ENCODE measurements at places on chromosomes 5 and 9. TPM values are rescaled to one million over a fixed set of nuclear protein-coding genes. Genes with fewer than 3 reads are reported as not detected.
A peak's percentile ranks its signal among the peaks of the same experiment; 100 is the strongest.

Gene ZNF782
- polyA plus RNA-seq, result 1.4 TPM

- no peaks in the 10 kb centered on the region for H3K36me3 ChIP-seq
- H3K27ac ChIP-seq, result no peak overlapping the region
- H3K27me3 ChIP-seq, result no peaks in the 10 kb centered on the region
- H3K4me1 ChIP-seq, result no peaks in the 10 kb centered on the region
- no peak for DNase-seq
- no peak overlapping the region for H3K4me3 ChIP-seq
Measured at GRCh38 chr9:115341426-115341825, 223.5 kb upstream of the TNC start.

DNA sequence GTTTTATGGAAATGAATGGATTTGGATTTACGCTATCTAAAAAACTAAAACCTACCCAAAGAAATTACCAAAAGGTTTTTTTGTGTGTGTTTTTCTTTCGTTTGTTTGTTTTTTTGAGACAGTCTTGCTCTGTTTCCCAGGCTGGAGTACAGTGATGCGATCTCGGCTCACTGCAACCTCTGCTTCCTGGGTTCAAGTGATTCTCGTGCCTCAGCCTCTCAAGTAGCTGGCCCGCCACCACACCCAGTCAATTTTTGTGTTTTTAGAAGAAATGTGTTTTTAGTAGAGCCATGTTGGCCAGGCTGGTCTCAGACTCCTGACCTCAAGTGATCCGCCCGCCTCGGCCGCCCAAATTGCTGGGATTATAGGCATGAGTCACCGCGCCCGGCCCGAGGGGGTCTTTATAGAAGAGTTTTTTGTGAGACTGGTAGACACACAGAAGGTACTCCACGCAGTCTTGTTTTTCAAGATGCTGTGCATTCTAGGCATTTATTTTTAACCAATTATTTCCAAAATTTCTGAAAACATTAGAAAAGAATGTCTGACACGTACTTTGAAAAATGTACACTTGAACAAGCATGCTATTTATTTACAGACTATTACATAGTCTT is 75.7 kb downstream of the NR6A1 start:
- no peaks in the 10 kb centered on the region for H3K36me3 ChIP-seq
- no peaks in the 10 kb centered on the region for H3K27me3 ChIP-seq

Gene ALDH7A1
- polyA plus RNA-seq, result 99.6 TPM

DNA sequence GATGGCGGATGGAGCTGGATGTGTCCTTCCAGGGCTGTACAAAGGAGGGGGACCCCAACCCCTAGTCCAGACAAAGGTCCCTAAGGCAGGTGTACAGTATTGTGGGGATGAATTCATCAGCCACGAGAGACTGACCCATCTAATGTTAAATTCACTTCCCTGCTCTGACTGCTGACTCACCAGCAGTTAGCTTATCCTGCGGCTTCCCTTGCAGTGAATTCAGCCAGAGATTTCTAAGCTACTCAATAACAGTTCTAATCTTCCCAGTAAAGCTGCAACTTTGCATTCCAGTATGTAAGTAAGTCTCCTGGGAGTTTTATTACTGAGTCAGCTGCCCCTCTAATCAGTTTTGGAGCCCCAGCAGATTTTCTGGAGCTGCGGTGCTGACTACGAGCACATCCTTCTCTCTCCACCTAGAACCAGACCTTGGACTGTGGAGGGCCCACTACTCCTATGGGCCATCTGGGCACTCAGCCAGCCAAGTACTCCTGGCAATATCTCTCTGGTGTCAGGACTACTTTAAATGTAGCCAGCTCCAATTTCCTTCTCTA is 16.1 kb downstream of the B4GALT1 start:
- no peaks in the 10 kb centered on the region for H3K36me3 ChIP-seq
- DNase-seq, result no peak
- H3K27me3 ChIP-seq, result no peaks in the 10 kb centered on the region
- H3K4me1 ChIP-seq, result no peaks in the 10 kb centered on the region
- no peak overlapping the region for H3K27ac ChIP-seq

Gene IRX2
- polyA plus RNA-seq, result 23.4 TPM

- H3K4me3 ChIP-seq, result no peak overlapping the region
- no peaks in the 10 kb centered on the region for H3K27me3 ChIP-seq
- H3K36me3 ChIP-seq, result no peaks in the 10 kb centered on the region
- DNase-seq, result no peak
Measured at GRCh38 chr5:169112016-169112415, 188.9 kb downstream of the SLIT3 start.

GRCh38 chr9:112361601-112362000 is 18.3 kb upstream of the HSDL2 start:
- H3K4me3 ChIP-seq, result no peak overlapping the region
- DNase-seq, result no peak
- H3K27ac ChIP-seq, result no peak overlapping the region
- H3K27me3 ChIP-seq, result no peaks in the 10 kb centered on the region

DNA sequence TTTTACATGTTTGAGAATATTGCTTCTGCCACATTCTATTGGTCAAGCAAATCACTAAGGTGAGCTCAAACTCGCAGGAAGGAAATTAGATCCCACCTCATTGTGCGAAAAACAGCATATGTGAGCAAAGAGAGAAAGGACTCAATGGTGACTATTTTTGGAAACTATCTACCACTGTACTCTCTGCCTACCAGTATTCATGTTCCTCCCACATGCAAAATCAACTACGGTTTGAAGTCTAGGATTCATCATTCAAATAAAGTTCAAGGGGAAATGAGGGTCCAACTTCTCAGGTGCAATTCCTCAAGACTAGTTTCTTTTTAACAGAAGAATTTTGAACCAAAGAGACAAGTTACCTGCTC is 60.6 kb downstream of the FAM174A start:
- H3K4me3 ChIP-seq, result no peak overlapping the region
- H3K27ac ChIP-seq, result no peak overlapping the region
- DNase-seq, result no peak
- H3K4me1 ChIP-seq, result no peaks in the 10 kb centered on the region
- H3K36me3 ChIP-seq, result no peaks in the 10 kb centered on the region

DNA sequence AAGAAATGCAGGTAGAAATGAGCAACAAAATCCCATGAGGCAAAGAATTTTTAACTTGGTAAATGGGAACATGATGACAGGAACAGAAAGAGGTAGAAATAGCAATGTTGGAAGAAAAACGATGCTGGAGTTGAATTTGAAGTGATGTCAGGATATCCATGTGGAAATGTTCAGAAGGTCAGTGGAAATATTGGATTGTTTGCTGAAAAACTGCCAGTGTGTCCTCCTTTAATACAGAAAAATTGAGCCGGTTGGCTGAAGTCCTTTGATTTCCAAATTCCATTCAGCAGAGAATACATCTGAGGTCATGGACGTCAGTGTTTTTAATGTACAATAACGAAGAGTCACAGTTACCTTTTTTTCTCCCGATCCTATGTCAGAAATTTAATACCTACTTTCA is 110.0 kb upstream of the DMAC1 start:
- no peak overlapping the region for H3K27ac ChIP-seq
- H3K27me3 ChIP-seq, result no peaks in the 10 kb centered on the region
- no peaks in the 10 kb centered on the region for H3K4me1 ChIP-seq
- H3K36me3 ChIP-seq, result no peaks in the 10 kb centered on the region

DNA sequence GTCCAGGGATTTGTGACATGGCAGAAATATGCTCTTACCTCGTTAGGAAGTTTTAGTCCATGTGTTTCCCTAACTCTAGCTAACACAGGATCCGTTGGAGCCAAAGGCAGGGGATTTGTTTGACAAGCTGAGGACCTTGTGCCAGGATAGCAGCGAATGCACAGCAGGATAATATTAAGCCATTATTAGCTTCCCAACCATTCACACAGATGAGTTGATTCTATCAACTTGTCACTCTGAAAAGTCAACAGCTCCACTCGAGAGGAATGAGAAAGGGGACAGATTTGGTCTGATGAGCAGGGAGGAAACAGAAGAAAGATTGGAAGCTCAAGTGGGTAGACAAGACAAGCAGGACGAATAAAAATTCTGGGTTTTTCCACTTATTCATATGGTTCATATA is 106.2 kb downstream of the FSTL4 start:
- no peak overlapping the region for H3K27ac ChIP-seq
- no peak for DNase-seq
- H3K36me3 ChIP-seq, result no peaks in the 10 kb centered on the region
- H3K27me3 ChIP-seq, result no peaks in the 10 kb centered on the region
- no peaks in the 10 kb centered on the region for H3K4me1 ChIP-seq
- no peak overlapping the region for H3K4me3 ChIP-seq

Gene CYSRT1
- 6.5 TPM for polyA plus RNA-seq

DNA sequence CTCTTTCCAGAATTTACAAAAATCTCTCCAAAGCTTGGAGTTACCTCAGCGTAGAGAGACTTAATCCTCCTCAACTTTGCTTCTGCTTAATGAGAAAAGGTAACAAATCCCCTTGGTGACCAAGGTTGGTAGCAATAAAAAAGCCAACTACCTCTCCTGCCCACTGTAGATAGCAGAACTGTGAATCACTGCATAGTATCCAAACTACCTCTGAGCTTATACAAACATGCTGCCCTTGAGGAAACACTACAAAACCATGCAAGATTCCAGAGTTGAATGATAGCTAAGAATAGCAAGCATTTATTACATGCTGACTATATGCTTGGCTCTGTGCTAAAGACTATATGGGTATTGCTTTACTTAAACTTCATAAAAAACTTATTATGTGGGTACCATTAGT is 2.8 kb upstream of the ADAMTS12 start:
- no peak overlapping the region for H3K27ac ChIP-seq
- no peak for DNase-seq
- no peaks in the 10 kb centered on the region for H3K27me3 ChIP-seq

- no peak for DNase-seq
- H3K36me3 ChIP-seq, result no peaks in the 10 kb centered on the region
- H3K4me3 ChIP-seq, result no peak overlapping the region
Measured at GRCh38 chr5:140025736-140026135, 17.4 kb downstream of the NRG2 start.

GRCh38 chr5:118980017-118980416 is 8.3 kb downstream of the DTWD2 start:
- no peaks in the 10 kb centered on the region for H3K27me3 ChIP-seq
- no peaks in the 10 kb centered on the region for H3K36me3 ChIP-seq
- H3K4me1 ChIP-seq, result no peaks in the 10 kb centered on the region
- no peak for DNase-seq
- H3K4me3 ChIP-seq, result no peak overlapping the region
- H3K27ac ChIP-seq, result no peak overlapping the region

Gene PCDHGB1
- polyA plus RNA-seq, result 1.3 TPM

DNA sequence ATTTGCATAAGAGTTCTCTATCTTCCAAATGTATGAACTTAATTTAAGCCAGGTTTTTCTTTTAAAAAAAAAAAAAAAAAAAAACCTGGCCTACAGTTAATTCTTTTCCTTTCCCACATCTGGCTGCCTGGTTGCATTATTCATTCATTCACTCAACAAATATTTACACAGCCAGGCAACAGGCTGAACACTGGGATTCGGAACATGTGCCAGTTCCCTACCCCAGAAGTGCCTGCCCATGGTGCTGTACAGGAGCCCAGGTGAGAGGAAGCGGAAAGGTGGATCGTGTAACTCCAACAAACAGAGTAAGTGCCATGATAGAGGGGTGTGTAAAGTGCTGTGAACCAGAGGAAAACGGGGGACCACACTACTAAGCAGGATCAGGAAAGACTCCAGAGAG is 93.6 kb downstream of the CDK5RAP2 start:
- no peak overlapping the region for H3K27ac ChIP-seq
- H3K4me1 ChIP-seq, result no peaks in the 10 kb centered on the region
- no peak overlapping the region for H3K4me3 ChIP-seq
- no peak for DNase-seq
- H3K27me3 ChIP-seq, result no peaks in the 10 kb centered on the region

Gene SLC6A19
- polyA plus RNA-seq, result 0.03 TPM

Gene PCDHB4
- 1.3 TPM for polyA plus RNA-seq

DNA sequence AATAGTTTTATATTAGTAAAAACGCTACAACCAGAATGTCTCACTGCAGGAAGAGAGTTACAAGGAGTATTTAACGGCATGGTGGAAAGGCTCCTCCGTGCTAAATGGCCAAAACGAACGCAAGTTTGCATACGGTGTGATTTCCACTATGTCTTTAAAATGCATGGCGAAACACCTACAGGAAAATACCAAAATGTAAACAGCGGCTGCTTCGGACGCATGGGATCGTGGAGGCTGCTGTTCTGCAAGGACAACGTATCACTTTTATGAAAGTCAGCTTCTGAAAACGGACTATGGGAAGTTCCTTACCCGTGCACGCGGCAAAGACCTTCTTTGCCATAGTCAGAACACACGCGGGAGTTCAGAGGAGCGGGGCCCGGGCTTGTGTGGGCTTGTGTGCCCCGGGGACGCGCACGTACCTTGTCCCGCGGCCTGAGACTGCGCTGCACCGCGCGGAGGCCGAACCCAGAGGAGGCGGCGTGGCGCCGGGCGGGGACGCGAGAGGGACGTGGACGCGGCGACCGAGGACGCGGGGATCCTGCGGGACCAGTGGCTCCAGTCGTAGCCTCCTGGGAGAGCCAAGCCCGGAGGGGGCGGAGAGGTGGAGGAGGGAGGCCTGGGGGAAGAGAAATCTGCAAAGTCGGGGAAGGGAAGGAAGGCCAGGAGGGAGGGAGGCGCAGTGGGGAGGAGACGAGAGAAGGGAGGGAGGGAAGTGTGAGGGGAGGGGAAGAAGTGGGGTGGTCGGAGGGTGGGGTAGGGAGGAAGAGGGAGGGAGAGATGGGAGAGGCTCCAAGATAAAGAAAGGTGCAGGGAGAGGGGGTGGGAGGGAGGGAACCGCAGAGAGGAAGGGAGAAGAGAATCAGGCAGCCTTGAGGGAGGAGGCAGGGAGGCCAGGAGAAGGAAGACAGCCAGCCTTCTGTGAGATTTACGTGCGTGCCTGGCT is at the start of gene CMBL:
TSS of gene CMBL (minus strand) at position 697 of the 943 bp plus-strand sequence. CDS start 17,140 bp downstream, outside the sequence.
- H3K4me3 ChIP-seq, result peak within 1 kb of the TSS; percentile 85
- H3K4me1 ChIP-seq, result peaks cover 3% of the 10 kb centered on the region
- H3K27ac ChIP-seq, result no peak within 1 kb of the TSS
- peaks cover 2% of the 10 kb centered on the region for H3K27me3 ChIP-seq

DNA sequence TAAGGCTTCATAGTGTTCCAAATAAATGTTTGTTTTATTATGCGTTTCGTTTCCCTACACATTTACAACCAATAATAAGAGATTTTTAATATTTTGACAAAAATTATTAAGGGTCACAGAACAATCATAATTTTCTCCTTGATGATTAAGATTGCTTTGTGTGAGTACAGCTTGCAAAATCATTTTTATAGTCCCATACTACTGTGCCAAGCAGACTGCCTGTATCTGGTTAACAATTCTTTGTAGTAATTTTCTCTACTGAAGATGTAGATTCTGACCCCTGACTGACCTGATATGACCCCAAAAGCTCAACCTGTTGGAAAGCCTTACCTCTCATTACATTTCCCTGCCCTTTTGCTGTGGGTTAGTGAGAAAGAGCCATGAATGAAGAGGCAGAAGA is 311.9 kb upstream of the PIK3R1 start:
- no peak overlapping the region for H3K27ac ChIP-seq
- H3K4me3 ChIP-seq, result no peak overlapping the region
- H3K36me3 ChIP-seq, result no peaks in the 10 kb centered on the region
- H3K4me1 ChIP-seq, result no peaks in the 10 kb centered on the region

Measured in H1 (cell line).